ENCODE measurements at places on chromosomes 3 and 15. TPM values are rescaled to one million over a fixed set of nuclear protein-coding genes. Genes with fewer than 3 reads are reported as not detected.

DNA sequence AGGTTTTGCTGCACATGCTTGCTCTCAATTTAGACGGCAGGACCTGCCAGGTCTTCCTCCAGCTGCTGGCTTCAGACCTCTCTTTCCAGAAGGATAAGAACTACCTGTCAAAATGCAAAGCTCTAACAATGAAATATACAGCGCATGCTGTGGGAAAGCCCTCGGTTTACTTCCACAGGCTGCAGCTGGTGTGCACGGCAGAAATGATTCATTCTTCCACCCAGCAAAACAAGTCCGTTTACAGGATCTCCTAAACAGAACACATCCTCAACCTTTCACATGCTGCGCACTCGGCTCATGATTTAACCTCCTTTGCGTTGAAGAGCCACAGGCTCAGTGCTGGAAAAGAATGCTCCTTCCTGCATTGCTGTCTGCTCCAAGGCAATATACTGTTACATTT lies 92.4 kb upstream of the WNT5A start:
- no peak for DNase-seq

DNA sequence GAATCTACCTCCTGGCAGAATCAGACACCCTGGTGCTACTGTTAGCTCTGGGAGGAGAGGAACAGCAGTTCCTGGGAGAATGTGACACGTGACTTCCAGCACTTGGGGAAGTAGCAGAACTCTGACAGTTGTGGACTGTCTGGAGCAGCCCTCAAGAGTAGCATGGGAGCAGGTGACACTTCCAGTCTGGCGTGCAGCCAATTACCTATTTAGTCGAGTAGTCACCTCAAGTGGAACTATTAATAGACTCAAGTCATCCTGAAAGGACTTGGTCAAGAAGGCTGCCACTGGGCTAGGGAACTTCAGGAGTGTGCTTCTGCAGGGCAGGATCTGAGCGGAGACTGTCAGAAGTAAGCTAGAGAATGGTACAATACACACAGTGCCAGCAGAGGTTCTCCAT lies 62.3 kb downstream of the MTHFS start:
- DNase-seq = no peak

DNA sequence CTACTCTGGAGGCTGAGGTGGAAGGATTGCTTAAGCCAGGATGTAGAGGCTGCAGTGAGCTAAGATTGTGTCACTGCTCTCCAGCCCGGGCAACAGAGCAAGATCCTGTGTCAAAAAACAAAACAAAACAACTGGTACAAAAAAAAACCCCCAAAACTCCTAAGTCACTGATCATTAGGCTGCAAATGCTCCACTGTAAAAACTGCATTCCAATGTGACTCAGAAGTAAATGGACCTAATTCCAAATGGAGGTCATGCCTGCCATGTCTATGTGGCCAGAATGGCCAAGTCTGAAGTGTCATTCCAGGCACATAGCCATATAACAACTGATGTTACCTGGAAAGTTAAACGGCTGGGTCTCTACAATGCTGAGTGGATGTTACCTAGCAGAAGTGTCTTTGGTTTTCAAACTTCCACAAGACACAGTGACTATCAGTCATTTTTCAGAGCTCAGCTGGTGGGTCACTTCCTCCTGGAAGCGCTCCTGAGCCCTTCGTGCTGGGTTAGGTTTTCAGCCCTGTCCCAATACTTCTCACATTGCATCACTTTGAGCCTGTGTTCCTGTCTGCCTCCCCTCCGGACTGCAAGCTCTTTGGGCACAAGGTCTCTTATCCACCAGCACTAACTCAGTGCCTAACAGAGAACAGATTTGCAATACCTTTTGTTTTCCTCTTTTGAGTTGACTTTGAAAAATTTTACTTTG lies 10.6 kb downstream of the FSTL1 start:
- no peak for DNase-seq

DNA sequence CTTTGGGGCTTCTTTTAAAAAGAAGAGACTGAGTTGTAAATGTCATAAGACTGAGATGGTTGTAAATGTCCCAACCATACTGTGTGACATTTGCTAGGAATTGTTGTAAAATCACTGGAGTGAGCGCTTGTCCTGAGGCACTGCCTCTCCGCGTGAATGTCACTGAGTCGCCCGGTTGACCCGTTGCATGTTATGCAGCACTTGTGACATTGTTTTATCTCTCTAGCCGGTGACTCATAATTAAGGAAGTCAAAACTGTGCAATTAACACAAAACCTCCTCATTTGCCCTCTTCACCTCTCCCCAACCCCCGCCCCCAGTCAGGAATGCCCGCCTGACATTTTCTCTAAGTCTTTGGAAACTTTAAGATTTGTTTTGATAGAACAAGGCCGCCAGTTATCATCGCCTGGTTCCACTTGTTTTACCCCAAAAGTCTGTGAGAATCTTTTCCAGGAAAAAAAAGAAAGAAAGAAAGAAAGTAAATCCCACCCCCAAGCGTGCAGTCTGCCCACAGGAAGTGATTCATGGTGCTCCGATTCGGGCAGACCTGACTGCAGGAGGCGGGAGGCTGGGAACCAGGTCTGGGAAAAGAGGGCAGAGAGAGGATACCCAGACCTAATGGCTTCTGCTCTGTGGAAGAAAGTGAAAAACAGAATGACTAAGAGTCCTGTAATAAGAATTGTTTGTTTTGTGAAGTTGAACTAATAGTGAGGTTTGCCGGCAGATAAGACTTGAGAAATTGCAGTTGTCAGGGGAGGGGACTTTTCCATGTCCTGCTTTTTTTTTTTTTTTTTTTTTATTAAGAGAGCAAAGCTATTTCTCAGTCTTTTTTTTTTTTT lies 84.8 kb downstream of the SMAD3 start:
- peak; percentile 77 for DNase-seq

- no peak for DNase-seq
Observed at GRCh38 chr3:141901914-141902313, 25.5 kb downstream of the ATP1B3 start.

DNA sequence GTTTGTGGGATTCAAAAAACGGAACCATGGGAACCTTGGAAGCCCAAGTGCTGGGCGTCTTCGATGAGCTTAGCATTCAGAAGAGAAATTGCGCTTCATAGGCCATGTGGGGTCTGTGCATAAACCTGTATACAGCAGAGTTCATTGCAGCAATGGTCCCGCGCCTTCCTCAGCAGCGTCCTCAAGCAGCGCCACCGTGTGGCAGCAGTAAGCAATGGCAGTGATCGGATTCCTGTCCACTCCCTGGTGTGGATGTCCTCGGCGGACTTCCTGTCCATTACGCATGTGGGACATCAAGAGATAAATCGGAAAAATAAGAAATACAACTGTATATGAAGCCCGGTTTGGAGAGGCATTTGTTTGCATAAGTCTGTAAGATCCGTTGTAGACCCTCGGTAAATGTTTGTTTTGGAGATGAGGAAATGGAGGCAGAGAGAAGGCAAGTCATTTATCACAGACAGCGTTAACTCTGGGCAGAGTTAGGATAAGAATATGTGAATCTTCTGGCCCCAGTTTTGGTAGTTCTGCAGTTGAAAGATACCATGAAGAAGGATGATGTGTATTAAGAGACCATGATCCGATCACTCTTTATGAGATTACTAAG lies 57.7 kb downstream of the CNTN4 start:
- no peak for DNase-seq

DNA sequence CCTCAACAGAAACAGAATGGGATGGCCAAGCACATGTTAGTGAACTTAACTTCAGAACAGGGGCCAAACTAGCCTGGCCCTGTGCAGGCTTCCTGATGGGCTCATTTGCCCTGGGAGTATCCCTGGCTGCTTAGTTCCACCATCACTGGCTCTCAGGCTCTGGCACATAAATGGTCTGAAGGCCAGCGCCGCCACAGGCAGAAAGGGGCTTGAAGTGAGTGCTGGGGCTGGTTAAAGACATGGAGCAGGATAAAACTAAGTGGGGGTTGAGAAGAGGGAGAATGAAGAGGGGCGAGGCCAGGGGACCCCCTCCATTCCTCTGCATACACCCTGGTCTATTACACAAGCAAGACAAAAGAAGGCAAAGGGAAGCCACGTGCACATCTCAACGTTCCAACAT lies 12.2 kb downstream of the SLCO2A1 start:
- no peak for DNase-seq

GRCh38 chr15:68289057-68289456 lies 11.5 kb downstream of the FEM1B start:
- DNase-seq = no peak

- no peak for DNase-seq
Observed at GRCh38 chr15:74635228-74635627, 19.6 kb downstream of the CLK3 start.

DNA sequence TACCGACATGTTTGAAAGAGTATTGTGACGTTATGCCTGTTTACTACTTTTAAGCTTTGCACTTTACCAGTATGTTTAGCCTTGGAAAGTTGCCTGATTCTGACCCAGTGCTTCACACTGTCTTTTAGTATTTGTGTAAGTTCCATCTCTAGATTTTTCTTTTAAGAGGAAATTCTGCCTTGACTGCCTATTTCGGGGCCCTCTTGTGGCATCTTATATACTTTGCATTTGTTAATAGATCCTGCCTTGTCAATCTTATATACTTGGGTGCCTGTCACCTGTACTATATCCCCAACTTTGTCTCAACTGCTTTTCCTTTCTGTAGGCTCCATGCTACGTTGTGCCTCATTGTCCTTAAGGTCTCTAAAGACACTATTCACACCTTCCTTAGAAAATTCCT lies 244.6 kb downstream of the STXBP5L start:
- no peak for DNase-seq

- DNase-seq = no peak
Observed at GRCh38 chr15:98942431-98942830, 65.2 kb downstream of the PGPEP1L start.

DNA sequence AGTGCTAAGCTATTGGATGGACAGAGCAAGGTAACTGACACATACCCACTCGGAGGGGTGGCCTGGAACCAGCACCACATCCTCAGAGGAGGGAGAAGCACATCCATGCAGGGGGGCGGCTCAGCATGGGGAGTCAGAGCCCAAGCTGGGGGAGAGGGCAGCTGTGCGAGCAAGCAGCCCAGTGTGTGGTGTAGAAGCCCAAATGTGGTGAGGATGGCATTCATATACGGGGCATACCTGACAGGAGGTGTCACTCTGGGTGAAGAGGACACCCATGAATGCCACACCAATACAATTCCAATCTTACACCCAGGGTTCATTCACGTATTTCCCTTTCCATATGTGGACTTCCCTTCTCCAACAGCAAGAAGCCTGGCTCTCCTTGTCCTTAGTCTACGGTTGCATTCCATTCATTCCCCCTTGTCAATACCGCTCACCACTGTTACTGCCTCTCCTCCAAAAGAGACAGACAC lies 58.7 kb upstream of the ACAN start:
- DNase-seq = no peak

GRCh38 chr3:150222691-150223489 lies 185.2 kb upstream of the TSC22D2 start:
- no peak for DNase-seq

GRCh38 chr3:17755836-17756235 lies 13.4 kb upstream of the TBC1D5 start:
- DNase-seq = no peak

- DNase-seq = no peak
Observed at GRCh38 chr3:13163848-13164382, 90.7 kb upstream of the IQSEC1 start.

The AMOTL2 gene
- 64.6 TPM for total RNA-seq

The EOMES gene
- not detected for total RNA-seq

The WDR73 gene
- 15.2 TPM for total RNA-seq

The LMLN gene
- total RNA-seq = 10.1 TPM

The TMEM207 gene
- total RNA-seq = not detected

The LYZL4 gene
- total RNA-seq = not detected

The ITIH3 gene
- 0.78 TPM for total RNA-seq

The ZIC1 gene
- not detected for total RNA-seq
